EL (cell line): ENCODE measurements at places on chromosomes 3 and 15.

DNA sequence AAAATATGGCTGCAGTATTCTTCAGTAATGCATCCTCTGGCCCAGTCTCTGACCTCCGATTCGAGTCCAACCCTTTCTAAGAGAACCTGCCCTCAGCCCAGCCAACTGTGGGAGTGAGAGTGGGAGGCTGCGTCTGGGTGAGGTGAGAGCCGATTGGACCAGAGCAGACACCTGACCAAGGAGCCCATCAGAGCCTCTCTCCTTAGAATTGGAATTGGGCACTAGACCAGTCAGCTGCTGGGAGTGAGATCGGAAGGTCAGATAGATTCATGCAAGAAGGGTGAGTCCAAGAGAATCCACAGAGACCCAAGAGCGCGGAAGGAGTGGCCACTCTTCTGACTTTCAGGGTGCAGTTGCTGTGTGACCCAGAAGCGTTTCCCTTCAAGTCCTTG, 10.2 kb downstream of the RASL12 start:
- DNase-seq, result no peak

GRCh38 chr3:71443332-71443731, 140.2 kb downstream of the FOXP1 start:
- no peak for DNase-seq

DNA sequence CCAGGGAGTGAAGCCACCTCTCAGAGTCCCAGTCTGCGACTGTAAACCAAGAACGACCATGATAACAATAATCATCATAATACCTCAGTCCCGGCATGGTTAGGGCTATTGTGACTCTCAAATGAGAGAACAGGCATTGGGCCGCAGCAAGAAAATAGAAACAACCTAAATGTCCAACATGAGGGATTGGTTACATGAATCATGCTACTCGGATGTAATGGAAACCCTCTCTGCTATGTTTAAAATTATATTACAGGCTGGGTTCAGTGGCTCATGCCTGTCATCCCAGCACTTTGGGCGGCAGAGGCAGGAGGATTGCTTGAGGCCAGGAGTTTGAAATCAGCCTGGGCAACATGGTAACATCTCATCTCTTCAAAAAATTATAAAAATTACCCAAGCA, 2.8 kb downstream of the CPN2 start:
- no peak for DNase-seq

GRCh38 chr3:113354307-113354706, 87.0 kb downstream of the CFAP44 start:
- peak; percentile 18 for DNase-seq

GRCh38 chr3:75171630-75172230, 492.4 kb upstream of the FRG2C start:
- no peak for DNase-seq

- DNase-seq, result no peak
These were observed 47.2 kb downstream of the CD86 start for GRCh38 chr3:122102191-122102935.

DNA sequence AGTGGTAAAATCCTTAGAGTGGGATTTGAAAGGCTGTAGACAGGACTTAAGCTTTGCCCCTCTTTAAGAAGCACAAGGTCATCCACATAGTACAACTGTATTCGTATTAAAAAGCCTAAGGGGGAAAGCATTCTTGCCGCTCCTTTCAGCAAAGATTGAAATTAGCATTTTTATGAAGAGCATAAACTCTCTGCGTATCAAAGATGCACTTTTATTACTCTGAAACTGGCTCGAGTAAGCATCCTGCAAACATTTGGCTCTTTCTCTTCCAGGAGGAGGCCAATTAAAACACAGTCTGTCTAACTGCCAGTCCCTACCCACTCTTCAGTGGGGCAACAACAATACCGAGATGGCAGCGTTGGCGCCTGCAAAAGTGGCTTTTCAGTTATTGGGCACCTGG, 192.5 kb upstream of the TPRG1 start:
- DNase-seq, result no peak

DNA sequence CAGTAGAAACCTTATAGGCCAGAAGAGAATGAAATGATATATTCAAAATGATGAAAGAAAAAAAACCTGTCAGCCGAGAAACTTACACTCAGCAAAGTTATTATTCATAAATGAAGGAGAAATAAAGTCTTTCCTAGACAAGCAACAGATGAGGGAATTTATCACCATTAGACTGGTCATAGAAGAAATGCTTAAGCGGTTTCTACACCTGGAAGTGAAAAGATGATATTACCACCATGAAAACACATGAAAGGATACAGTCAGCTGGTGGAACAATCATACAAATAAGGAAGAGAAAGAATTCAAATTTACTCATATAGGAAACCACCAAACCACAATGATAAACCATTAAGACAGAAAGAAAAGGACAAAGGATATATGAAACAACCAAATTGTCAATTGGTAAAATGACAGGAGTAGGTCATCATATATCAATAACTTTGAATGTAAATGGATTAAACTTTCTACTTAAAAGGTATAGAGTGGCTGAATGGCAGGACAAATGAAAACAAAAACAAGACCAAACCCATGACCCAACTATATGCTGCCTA, 29.9 kb upstream of the PRR23C start:
- no peak for DNase-seq

GRCh38 chr3:4845882-4846281, 133.4 kb upstream of the BHLHE40 start:
- DNase-seq, result no peak

GRCh38 chr3:8542190-8543135, 40.8 kb downstream of the LMCD1 start:
- no peak for DNase-seq

DNA sequence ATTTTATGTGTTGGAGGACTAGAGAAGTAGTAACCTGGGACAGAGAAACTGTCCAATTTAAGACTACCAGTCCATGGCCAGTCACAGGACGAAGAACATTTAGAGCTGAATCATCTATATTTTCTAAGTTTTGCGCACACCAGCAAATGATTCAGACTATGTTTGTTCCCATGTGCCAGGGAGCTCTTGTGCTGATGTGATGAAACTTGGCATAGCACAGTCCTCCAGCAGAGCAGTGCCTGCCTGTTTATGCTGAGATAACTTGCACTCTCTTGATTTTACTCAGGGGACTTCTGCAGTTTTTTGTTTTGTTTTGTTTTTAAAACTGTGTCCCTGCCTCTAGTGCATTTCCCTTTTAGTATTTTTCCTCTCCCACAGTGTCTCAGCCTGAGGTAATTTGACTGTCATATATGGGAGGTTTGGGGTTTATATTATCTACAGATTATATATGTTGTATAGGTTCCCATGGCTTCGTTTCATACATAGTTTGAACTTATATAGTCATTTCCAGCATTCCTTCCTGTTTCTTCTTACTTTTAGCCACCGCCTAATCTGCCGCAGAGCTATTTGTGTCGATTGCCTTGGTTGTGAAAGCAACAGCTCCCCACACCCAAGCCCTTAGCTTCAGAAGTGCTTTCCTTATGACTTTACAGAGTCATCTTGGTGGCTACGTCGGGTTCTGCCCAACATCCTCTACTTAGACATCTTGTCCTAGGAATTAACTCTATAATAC, 45.5 kb downstream of the PPM1L start:
- DNase-seq, result no peak

DNA sequence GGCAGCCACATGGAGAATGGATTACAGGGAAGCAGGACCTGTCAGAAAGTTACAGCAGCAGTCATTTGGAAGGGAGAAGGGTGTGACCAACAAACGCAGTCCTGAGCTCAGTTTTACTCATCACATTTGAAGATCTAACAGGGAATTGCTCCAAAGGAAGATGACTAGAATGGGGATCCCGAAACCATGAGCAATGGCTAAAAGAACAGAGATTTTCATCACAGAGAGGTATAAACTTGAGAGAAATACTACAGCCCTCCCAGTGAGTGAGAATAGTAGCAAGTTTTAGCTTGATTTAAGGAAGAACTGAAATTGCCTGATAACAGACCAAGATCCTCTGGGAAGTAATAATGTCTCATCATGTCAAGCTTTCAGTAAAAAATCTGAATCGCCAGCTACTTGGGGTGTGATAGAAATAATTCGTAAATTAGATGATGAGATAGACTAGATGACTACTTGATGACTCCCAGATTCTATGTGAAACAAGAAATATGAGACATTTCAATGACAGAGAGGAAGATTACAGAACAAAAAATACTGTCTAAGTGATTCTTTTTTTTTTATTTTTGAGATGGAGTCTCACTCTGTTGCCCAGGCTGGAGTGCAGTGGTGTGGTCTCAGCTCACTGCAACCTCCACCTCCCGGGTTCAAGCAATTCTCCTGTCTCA, 16.9 kb downstream of the CD47 start:
- DNase-seq, result no peak

GRCh38 chr3:196246612-196247308, 30.4 kb downstream of the SLC51A start:
- peak; percentile 85 for DNase-seq

DNA sequence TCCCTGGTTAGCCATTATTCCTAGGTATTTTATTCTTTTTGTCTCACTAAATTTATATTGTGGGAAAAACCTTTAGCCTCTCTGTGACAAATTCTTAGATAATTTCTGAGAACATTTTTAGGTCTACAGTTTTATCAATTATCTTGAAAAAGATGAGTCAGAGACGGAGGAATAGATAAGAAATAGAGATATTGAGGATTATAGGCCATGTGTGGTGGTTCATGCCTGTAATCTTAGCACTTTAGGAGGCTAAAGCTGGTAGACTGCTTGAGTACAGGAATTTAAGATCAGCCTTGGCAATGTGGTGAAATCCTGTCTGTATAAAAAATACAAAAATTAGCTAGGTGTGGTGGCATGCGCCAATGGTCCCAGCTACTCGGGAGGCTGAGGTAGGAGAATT, 960.2 kb downstream of the SQOR start:
- DNase-seq, result no peak

DNA sequence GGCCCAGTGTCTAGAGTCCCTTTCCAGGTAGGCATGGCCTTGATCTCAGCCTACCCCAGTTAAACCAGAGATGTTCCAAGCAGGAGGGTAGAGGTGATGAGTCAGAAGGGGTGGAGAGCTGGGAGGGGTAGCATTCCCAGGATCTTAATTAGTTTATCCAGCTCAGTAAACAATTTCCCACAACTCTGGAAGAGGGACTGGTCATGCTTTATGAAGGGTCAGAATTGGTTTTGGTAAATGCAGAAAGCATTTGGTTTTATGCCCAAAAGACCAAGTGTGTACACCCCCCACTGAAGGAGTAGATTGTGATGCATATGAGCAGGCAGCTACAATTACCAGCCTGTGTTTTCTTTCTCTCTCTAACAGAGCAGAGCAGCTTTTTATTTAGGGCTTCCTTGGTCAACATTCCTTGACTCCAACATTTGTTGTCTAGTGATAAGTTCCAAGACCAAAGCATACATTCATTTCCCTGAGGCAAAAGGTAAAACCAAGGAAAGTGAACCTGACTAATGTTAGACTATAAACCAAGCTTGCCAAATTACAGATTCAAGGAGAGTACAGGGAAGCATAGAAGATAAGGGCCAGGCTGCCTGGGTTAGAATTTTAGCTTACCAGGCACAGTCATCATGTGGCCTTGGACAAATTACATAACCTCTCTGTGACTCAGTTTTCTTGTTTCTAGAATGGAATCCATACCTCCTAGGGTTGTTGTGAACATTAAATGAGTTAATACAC, 17.6 kb downstream of the EXOSC7 start:
- peak; percentile 85 for DNase-seq

GRCh38 chr3:177379045-177379444, 181.8 kb upstream of the TBL1XR1 start:
- no peak for DNase-seq

- no peak for DNase-seq
These were observed 31.7 kb upstream of the TTC14 start for GRCh38 chr3:180570238-180570637.

DNA sequence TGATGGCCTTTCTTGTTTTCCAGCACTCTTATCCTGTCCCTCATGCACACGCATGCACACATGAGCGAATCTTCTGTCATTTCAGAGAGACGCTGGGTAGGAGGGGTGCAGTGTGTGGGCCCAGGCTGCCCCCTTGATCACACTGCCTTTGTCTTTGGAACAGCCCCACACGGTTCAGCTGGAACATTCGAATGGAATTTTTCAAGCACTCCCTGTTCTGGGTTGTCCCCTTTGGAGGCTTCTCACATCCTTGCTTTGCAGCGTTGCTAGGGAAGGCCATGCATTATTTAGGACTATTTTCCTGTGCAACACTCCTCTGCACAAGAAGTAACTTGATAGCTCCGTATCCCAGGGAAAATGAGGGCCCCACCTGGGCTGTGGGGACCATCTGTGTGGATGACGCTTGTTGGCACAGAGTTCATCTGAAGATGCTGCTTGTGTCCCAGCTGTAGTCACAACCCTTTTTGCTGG, 78.4 kb downstream of the SPSB4 start:
- DNase-seq, result no peak

GRCh38 chr3:14429237-14429636, 26.8 kb downstream of the SLC6A6 start:
- no peak for DNase-seq

GRCh38 chr3:133330065-133330464, 69.8 kb upstream of the BFSP2 start:
- no peak for DNase-seq

DNA sequence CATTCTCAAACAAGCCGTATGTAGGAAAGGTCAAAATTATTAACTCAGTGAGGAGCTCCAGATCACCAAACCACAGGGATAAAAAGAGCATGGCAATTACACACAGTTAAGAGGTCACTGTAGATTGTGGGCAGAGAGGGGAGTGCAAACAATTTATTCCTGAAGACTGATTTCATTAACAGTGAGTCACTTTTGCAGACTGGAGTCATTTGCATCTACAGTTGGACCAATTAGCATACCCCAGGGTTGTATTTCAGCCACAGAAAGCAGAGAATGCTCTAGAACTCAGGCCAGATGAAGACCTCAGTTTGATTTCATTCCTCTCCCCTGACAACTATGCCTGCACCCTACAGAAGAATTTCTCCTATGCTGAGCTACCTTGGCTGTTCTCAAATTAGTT, 40.1 kb downstream of the SETMAR start:
- DNase-seq, result peak; percentile 18

DNA sequence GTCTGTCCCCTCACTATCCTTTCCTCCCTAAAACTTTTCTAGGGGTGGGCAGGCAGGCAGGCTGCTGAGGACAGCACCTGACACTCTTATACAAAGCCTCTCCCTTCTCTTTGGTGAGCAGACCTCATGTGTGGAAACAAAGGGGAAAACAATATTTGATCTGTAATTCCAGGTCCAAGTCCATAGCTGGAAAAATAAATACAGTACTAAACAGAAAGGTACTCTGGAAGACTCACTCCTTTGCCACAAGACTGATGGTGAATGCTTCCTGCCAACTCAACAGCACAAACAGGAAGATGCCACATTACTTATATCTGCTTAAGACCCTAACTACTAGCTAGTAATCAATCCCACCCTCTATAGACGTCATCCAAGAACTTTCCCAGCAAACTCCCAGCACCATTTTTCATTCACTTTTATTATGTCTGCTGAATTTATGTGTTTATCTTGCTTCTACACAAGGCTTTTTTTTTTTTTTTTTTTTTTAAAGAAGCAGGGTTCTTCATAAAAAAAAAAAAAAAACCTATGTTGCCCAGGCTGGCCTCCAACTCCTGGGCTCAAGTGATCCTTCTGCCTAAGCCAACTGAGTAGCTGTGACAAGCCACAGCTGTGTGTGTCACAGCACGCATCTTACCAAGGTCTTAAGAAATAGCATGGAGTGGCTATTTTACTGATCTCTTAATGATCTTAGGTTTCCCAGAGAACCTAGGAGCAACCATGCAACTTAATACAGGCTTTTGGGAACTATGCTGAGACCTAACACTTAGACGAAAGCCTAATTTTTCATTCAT, 44.2 kb upstream of the CSPG5 start:
- no peak for DNase-seq
